ENCODE measurements at places on chromosomes 5 and 9.

DNA sequence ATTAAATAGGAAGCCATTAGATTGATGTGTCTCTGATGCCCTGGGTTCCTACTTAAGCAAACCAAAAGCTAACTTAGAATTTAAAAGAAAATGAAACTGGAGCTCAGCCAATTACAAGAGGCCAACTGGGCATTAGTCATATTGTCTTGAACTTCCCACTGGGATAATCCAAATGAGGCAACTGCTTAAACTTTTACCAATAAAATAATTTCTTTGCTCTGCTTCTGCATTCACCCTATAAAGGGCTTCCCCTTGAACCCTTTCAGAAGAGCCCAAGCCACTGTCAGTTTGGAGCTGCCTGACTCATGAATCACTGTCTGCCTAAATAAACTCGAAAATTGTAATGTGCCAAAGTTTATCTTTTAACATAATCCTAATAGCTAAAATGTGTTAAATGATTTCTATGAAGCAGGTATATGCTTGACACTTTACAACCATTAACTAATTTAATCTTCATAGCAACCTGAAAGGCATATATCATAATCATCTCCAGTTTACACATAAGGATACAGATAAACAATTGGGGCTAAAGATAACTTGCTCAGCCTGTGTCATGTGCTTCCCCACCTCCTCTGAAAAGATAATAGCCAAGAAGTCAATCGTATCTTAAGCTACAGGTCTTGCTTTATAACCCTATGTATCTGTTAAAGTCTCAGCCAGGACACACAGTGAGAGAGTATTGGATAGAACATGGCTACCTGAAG, 11.5 kb downstream of the GPR150 start:
- DNase-seq: no peak

GRCh38 chr5:54063817-54064216, 246.6 kb downstream of the ARL15 start:
- no peak for DNase-seq

DNA sequence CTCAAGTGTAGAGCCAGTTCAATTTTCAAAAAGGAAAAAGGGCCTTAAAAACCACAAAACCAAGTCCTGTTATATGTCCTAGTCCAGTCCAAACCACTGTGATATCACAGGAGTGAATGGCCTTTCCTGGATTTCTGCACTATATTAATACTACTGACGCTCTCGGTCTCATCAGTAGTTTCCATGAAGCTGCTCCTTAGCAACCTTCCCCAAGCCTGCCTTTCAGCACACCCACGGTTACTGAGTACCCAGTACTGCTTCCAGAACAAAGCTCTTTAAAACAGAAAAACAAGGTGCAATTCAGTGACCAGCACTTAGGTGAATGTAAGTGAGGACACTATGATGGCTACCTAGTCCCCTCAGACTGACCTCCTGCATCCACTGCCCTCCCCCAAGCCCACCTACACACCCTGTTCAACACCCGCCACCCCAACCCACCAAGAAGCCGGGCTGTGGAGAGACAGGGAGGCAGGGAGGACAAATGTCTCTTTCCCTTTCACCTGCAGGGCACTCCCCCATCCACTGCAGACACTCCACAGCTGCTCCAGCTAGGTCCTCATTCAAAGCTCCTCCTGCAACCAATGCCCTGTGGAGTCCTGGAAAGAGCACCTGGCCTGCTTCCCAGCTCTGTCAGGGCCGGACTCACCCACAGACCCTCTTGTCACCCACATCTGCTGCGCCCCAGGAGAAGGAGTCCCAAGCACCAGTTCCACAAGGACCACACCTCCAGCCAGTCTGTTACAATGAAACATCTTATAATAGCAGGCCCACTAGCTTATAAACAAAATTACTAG, 25.9 kb downstream of the PSMB7 start:
- DNase-seq: no peak

DNA sequence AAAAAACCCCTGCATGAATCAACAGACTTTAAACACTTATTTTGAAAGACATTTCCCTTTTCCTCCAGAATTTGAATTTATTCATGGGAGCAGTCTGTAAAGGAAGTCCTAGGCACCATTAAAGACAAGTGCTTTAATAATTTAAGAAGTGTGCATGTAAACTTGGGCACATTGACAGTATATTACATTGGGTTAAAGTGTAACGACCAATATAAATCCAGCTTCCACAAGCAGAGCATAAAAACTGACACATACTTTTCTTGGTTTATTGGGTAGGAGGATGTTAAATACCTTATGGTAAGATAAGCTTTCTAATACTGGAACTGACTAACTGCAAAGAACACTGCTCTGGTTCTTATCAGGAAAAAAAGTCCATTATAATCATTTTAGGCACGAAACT, 1.2 kb upstream of the ENTREP1 start:
- DNase-seq: no peak

GRCh38 chr5:157679801-157680200, 8.5 kb downstream of the C5orf52 start:
- no peak for DNase-seq

DNA sequence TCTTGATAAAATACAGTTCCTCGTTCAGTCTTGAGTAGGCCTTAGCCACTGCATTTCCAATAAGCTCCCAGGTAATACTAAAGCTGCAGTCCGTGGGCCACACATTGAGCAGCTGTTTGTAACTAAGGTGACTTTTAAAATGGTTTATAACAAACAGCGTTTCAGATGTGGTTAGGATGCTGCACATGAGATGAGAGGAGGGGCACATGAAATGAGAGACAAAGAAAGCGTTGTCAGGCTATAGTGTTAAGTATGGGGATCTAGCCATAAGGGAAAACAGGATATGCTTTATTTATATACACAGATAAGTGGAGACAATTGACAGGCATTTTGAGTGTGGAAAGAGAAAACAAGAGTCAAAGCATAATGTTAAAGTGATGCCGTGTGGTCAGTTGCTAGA, 89.9 kb downstream of the PAM start:
- no peak for DNase-seq

DNA sequence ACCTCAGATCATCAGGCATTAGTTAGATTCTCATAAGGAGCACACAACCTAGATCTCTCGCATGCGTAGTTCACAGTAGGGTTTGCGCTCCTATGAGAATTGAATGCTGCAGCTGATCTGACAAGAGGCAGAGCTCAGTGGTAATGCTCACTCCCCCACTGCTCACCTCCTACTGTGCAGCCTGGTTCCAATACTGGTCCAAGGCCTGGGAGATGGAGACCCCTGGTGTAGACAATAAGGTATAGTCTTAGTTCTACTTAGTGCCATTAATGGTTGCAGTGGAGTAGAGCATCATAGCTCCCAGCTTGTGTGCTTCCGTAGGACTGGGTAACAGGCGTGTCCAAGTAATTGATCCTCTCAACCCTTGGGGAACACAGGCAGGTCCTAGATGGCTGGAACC, 70.4 kb upstream of the ANKRD55 start:
- no peak for DNase-seq

DNA sequence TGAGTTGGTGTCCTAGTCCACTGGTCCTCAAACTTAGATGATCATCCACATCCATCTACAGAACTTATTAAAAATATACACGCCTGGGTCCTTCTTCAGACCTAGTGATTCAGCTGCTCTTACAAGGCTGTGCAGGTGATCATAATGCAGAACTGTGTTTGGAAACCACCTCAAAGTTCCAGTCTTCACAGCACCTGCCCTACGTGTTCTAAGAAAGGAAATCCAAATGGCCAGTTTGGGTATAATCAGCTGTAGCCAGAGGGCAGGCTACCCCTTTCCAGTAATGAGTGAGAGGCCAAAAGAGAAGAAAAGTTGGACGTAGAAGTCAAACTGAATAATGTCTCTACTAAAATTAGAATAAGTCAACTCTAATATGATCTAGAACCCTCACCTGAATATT, 15.4 kb downstream of the REEP5 start:
- DNase-seq: no peak

DNA sequence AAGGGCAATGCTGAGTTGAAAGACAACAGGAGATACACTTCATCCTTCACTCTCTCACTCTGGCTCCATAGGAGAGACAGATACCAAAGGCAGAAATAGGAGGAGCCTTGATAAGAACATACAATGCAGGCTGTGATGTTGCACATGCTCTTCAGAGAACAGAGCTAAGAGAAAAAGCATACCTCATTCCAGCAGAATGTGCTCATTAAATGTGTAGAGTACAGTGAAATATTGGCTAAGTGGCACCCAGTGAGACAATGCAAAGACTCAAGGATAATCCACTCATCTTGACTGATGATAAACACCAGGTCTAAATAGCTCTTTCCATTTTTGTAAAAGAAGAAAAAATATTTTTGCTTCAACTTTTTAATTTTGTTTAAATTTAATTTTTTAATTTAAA, 139.7 kb downstream of the OR2K2 start:
- no peak for DNase-seq

GRCh38 chr9:36721846-36722588, 149.3 kb downstream of the MELK start:
- no peak for DNase-seq

GRCh38 chr5:132746954-132747615, at the start of gene CCNI2:
CCNI2 (plus strand) TSS chr5:132747426; CDS start chr5:132747496, 70 bp downstream.
- DNase-seq: peak; percentile 50

- no peak for DNase-seq
These were observed 6.9 kb downstream of the GAPVD1 start for GRCh38 chr9:125268394-125269013.

DNA sequence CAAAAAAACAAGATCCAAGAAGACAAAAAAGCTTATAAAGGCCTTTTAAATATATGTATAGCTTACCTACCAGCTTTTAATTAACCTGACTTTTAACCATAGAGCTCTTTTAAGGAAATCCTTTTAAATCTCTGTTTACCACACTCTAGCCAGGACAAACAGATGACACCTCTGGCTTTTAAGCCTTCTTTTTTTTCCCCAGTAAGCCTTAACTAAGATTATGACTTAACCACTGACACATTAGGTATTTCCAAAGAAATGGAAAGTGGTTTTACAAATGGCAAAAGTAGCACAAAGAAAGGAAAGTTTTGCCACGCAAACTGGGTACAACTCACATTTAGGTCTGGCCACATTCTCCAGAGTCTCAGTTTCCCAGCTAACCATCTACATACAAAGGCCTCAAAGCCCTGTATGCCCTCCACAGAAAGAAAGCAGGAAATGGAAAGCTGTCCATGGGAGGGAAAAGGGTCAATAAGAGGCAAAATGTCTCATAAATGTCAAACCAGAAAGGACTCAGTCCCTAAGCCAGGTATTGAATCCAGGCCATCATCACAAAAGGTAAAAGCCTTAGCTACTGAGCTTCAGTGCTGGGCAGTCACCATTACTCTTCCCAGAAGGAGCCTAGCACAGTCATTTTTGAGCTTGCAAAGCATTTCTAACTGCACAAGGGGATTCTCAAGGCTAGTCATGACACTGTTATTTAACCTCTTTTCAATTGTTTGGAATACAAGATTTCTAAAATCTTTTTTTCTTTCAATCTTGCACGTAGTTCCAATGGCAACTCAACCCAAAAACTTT, 19.7 kb downstream of the TMEM161B start:
- DNase-seq: no peak

DNA sequence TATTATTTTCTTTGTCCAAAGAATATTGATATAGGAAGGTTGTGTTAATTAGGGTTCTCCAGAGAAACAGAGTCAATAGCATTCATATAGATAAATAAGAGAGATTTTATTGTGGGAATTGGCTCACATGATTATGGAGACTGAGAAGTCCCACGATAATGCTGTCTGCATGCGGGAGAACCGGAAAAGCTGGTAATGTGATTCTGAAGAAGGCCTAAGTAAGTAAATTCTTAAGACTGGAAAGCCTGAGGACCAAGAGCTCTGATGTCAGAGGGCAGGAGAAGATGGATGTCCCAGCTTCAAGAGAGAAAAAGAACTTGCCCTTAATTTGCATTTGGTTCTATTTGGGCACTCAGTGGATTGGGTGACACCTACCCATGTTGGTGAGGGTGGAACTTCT, 307.4 kb upstream of the C9orf72 start:
- no peak for DNase-seq

- no peak for DNase-seq
These were observed 10.6 kb downstream of the TMEM250 start for GRCh38 chr9:136107953-136108647.

- DNase-seq: no peak
These were observed 106.2 kb downstream of the NSG2 start for GRCh38 chr5:174151599-174152181.

GRCh38 chr9:76369583-76369982, 24.6 kb downstream of the RFK start:
- no peak for DNase-seq

- DNase-seq: no peak
These were observed 28.9 kb downstream of the CDH9 start for GRCh38 chr5:27009540-27009915.

DNA sequence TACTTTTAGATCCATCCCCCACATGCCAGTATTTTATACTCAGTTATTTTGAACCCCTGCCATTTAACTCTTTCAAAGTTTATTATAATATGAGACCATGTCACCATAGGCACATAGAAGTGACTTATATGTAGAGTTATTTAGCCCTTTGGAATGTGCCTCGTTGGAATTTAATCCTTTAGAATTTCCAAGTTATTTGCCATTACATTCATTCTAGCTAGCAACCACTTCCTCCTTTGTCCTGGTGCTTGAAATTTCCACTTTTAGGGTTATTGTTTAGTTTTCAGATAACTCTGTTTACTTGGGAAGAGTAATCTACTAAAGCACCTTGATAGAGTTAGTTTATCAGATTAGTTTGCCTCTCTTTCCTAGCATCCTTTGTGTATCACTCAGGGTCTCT, 82.8 kb upstream of the TLE1 start:
- DNase-seq: no peak

GRCh38 chr9:85726737-85727136, 15.0 kb downstream of the AGTPBP1 start:
- no peak for DNase-seq

GRCh38 chr5:156589946-156590216, 260.2 kb upstream of the PPP1R2B start:
- no peak for DNase-seq

- DNase-seq: no peak
These were observed 143.2 kb downstream of the RMI1 start for GRCh38 chr9:84123648-84124406.

- no peak for DNase-seq
These were observed 324.6 kb downstream of the TMEM232 start for GRCh38 chr5:110401881-110402280.

DNA sequence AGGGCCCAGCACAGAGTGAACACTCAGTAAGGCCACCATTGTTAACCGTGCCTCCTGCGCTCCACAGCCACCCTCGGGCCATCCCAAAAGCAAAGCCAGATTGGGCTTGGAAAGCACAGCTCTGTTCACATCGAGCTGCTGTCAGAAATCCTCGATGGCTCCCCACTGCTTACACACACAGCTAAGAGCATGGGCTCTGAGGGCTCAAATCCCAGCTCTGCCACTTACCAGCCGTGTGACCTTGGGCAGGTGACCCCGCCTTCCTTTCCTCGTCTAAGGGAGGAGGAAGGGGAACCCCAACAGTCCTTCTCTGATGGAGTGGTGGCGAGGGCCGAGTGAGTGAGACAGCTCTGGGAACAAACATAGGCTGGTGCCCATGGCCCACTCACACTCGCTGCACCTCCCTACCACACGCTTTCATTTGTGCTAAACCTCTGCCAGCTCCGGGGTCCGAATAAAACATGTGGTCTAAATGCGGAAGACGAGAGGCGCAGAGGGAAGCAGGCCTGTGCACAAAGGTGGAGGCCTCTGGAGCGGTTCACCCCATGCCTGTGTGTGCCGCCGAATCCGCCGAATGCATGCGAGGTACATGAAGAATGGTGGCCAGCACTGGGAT, 139.3 kb downstream of the PAX5 start:
- no peak for DNase-seq

- no peak for DNase-seq
These were observed 286.5 kb downstream of the ZSWIM6 start for GRCh38 chr5:61618577-61618976.

GRCh38 chr9:69173891-69174615, at the start of gene TJP2:
TJP2 (plus strand) TSS chr9:69174277; CDS start chr9:69174373, 96 bp downstream.
- DNase-seq: no peak

Data from NT2/D1 (cell line).